ENCODE measurements at places on chromosomes 5 and 9. TPM values are rescaled to one million over a fixed set of nuclear protein-coding genes. Genes with fewer than 3 reads are reported as not detected.

SPINK13 gene
- 1.1 TPM for polyA plus RNA-seq

TIFAB gene
- polyA plus RNA-seq: 0.08 TPM

GRCh38 chr9:131624636-131625507 is 79.5 kb downstream of the PRRT1B start:
- DNase-seq: no peak

DNA sequence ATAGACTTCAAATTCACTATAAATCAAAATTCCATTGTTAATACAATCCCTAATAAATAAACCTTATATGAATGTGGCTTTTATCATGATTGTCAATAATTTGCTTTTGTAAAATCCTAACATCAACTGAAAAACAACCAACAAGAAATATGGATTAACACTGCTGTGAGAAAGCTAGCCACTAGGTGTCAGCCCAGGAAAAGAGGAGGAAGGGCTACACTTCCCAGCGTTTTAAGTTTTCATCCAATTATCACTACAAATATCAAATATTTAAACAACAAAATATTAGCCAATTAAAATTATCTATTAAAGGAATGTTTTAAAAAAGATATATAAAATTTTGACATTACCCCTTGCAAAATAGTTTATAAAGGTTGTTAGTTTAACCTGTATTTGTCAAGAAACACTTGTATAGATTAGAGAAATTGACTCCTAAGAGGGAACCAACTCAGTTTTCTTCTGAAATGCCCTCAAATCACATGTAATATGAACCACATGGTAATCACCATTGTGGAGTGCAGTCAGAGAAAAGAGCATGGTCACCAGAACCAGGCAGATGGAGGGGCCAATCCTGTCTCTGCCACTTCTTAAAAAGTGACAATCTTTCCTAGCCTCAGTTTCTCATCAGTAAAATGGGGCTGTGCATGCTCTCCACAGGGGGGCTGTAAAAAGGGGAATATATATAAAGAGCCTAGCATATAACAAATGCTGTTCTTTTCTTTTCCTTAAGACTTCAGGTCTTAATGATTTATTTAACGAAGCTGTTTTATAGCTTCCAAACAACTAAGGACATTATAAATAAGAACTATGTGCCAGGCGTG is 188.2 kb downstream of the CRB2 start:
- peak; percentile 36 for DNase-seq

GRCh38 chr9:106860721-106861639 is 2.0 kb upstream of the ZNF462 start:
- peak; percentile 53 for DNase-seq

GPX8 gene
- 90.2 TPM for polyA plus RNA-seq

- DNase-seq: no peak
These were observed 348.5 kb downstream of the TMEM232 start for GRCh38 chr5:110377943-110378342.

- DNase-seq: no peak
These were observed 273.9 kb upstream of the ADRA1B start for GRCh38 chr5:159642379-159642778.

DNA sequence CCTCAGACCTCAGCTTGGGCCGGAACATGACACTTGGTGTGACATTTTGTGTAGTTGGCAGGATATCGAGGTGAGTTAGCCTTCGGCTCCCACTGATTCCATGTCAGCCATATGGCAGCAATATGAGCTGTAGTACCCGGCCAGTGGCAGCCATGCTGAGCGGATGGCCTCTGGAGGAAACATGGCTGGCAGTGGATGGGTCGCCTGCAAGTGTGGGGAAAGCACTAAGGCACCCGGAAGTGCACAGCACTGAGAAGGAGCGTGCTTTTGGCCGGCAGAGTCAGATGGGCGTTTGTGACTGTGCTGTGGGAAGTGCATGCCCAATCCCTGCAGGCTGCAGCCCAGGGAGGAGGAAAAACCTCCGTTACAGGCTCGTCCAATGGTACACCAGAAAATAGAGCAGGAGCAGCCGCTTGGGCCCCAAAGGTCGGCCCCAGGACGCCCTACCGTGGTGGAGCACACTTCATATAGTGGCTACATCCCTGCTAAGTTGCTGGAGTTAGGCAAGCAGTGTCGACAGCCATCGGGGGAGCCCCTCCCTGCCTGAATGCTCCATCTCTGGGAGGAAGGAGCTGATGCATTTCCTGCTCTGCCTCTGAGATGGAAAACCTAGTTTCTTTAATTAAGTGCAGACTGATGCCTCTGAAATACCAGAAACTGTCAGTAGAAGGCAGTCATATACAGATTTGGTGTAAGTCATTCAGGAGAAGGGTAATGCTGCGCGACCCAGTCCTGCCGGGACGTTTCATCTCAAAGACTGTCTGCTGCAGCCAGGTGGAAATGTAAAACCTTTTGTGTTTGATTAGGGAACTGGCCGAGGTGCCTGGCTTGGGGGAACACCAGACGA is 2185.8 kb upstream of the ACO1 start:
- DNase-seq: no peak

MARCOL gene
- not detected for polyA plus RNA-seq

- no peak for DNase-seq
These were observed 3.4 kb downstream of the ADGRD2 start for GRCh38 chr9:124453586-124454191.

DNA sequence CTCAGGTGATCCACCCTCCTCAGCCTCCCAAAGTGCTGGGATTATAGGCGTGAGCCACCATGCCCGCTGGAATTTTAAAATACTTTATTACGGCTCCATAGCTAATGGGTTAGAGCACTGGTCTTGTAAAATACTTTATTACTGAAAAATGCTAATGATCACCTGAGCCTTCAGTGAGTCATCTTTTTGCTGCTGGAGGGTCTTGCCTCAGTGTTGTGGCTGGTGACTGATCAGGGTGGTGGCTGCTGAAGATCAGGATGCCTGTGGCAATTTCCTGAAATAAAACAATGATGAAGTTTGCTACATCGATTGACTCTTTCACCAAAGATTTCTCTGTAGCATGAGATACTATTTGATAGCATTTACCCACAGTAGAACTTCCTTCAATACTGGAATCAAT is 26.0 kb upstream of the GNE start:
- no peak for DNase-seq

DNA sequence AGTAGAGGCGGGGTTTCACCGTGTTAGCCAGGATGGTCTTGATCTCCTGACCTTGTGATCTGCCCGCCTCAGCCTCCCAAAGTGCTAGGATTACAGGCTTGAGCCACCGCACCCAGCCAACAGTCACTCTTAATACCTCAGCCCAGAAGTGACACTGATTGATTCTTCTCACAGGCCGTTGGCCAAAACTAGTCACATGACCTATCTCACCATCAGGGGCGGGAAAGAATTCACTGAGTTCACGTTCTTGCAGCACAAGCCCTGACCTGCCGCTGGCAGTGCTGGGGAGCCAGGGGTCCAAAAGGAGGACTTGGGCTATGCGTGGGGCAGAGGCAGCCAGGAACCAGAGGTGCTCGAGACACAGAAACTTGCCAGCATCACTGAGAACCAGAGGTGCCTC is 55.0 kb upstream of the CPLX2 start:
- DNase-seq: no peak

LCN1 gene
- not detected for polyA plus RNA-seq

GRCh38 chr9:35828716-35829083 is at the start of gene FAM221B:
TSS of gene FAM221B (minus strand) at chr9:35828732. CDS start at chr9:35826161, 2,571 bp downstream.
- no peak for DNase-seq

IFNA13 gene
- not detected for polyA plus RNA-seq

TMOD1 gene
- polyA plus RNA-seq: 1.7 TPM

- DNase-seq: no peak
These were observed 32.9 kb upstream of the PDE8B start for GRCh38 chr5:77177576-77177975.

FOXD4 gene
- 0.62 TPM for polyA plus RNA-seq

DNA sequence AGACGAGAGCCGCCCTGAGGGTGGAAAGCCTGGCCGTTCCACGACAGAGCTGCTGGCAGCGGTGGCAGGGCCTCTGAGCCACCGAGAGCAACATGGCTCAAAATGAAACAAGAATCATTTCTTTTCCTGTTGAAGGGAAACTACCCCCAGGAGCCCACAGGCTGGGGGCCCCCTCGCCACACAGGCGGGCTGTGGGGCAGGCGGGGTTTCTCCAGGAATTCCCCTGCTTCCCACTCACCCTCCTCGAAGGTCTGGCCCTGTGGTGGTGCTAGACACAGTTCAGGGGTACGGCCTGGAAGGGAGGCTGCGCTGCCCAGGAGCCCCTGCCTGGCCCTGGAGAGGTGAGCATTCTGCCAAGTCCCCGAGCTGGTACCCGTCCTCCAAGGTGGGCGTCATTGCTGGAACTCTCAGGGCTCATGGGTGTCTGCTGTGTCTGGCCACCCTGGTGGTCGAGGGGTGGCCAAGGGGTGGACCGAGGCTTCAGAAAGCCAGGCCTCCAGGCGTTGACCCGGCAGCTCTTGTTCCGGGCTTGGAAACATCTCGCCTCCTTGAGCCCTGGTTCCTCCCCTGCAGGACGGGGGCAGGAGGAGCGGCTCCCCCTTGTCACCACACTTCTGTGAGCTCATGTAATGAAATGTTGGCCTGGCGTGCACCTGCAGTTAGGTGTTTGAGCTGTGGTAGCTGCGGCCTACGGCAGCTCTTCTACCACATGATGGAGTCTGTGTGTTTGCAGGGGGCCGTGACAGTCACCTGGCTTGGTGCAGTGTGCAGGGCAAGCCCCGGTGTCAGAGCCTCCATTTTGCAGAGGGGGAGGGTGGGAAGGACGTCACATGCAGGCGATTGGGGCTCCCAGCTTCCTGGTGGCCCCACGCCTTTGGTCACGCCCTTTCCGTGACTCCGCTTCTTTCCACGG is 65.3 kb downstream of the RXRA start:
- no peak for DNase-seq

MARVELD2 gene
- polyA plus RNA-seq: 30.5 TPM

GRXCR2 gene
- polyA plus RNA-seq: not detected

CDH6 gene
- 89.6 TPM for polyA plus RNA-seq

GRCh38 chr9:126290871-126291270 is 35.8 kb upstream of the MVB12B start:
- no peak for DNase-seq

DNA sequence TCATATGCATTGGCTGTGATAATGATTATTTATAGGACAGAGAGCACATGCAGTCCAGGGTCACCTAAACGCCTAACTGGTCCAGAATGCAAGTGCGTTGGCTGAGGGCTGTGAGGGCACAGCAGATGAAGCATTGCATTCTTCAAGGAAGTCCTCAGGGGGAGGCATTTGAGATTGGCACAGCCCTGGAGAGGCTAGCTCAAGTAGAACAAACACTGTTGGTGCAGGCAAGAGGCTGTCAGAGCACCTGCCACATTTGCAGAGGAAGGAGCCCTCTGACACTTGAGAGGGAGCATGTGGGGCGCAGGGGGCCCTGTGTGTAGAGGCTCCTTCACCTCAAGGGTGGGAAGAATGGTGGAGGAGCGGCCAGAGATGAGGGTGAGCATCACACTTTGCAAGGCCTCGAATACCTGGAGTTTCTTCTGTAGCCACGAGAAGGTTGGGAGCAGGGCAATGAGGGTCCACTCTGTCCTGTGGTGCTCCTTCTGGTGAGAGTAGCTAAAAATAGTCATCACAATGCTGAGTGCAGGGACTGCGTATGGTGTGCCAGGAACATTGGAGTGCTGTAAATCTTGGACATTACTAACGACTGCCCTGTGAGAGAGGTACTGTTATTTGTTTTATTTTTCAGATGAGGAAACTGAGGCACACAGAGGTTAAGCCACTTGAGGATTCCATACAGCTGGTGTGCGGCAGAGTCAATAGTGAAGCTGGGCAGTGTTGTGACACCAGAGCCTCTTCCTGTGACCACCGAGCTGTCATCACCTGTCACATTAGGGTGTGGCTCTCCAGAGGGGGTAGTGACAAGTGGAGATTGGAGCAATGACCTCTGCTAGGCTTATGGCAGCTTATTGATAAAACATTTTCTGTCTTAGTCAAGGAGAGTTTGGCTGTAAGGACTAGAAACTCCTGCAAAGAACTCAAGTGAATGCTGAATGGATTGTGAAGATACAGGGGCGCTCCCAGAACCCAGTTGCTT is 100.2 kb downstream of the PIP5K1B start:
- no peak for DNase-seq

DNA sequence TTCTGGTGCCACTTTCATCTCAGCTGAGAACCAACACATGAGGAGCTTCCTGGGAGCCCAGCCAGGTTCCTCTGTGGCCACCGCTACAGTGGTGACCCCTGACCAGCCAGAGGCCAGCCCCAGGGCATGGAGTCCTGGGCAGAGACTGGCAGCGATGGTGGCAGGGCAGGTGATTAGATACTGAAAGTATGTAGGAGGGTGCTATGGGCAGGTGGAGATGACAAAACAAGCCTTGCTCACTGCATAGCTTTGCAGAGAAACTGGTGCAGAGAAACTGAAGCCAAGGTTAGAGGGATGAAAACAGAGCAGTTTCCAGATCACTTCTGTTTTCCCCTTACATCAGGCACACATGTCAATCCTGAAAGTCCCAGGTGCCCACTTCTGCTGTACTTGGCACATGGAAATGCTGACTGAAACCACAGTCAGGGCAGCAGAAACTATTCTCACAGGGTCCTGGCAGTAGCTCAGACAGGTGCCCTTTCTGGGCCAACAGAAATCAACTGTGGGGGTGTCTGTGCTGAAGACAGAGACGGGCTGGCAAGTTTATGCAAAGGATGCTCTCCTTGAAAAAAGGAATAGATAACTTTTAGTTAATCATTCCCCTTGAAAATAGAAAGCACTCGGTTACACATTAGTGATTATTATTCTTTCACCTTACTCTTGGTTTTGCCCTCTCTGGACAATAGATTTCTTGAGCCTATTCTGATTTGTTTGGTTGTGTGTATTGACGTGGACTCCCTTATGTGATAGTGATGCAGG is 90.3 kb downstream of the ANKRD55 start:
- DNase-seq: no peak

GRCh38 chr5:18043344-18043743 is 409.1 kb downstream of the TAF11L14 start:
- no peak for DNase-seq

NR5A1 gene
- polyA plus RNA-seq: not detected

PCYOX1L gene
- polyA plus RNA-seq: 19.2 TPM

- DNase-seq: no peak
These were observed 215.6 kb upstream of the CLINT1 start for GRCh38 chr5:158074597-158074991.

DNA sequence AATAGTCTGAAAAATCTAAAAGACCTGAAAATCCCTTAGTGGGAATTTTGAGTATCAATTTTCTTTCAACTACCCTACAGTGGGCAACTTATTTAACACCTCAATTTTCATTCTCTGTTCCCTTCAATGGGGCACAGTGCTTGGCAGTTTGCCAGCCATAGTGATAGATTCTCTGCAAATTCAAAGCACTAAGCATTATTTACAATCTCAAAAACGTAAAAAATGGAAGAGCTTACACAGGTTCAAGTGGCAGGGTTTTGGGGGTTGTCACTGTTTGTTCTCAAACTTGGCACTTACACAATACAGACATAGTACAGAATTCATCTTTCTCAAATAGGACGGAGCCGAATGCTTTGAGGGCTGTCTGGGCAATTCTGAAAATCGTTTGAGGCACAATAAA is 515.0 kb downstream of the EFNA5 start:
- no peak for DNase-seq
